ENCODE measurements at places on chromosomes 1 and 21. TPM values are rescaled to one million over a fixed set of nuclear protein-coding genes. Genes with fewer than 3 reads are reported as not detected.

Gene TRABD2B
- not detected for polyA plus RNA-seq

Gene UBIAD1
- 16.6 TPM for polyA plus RNA-seq

DNA sequence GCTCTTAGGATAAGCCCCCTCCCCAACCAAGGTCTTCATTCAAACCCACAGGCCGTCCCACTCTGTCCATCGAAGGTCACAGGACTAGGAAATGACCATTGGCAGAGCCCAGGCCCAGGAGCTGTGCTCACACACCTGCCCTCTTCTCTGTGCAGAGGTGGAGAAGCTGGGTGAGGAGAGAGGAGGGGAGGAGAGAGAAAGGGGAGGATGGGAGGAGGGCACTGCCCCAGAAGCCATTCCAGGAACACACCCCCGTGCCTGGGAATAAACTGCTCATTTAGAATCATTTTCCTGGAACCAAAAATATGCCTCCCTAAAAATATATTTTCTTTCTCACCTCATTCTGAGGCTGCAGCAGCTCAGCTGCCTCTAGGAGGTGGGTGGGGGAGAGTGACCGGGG lies 6.4 kb upstream of the SDC3 start:
- DNase-seq, result no peak

DNA sequence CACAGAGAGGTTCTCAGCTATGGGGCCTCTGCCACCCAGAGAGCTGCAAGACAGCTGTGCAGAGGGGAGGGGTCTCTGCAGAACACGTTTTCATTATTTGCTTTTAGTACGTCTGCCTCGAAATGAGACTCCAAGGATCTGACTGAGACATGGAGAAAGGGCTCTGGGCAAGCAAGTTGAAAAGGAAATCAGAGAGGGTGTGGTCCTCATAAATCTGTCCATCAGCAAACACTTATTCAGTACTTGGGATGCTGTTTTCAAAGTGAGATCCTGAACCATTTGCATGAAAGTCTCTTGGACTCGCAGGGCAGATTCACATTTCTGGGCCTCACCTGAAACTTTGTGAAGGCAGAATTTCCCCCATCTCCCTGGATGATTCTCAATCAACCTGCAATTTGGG lies 197.4 kb upstream of the GALNT2 start:
- no peak for DNase-seq

DNA sequence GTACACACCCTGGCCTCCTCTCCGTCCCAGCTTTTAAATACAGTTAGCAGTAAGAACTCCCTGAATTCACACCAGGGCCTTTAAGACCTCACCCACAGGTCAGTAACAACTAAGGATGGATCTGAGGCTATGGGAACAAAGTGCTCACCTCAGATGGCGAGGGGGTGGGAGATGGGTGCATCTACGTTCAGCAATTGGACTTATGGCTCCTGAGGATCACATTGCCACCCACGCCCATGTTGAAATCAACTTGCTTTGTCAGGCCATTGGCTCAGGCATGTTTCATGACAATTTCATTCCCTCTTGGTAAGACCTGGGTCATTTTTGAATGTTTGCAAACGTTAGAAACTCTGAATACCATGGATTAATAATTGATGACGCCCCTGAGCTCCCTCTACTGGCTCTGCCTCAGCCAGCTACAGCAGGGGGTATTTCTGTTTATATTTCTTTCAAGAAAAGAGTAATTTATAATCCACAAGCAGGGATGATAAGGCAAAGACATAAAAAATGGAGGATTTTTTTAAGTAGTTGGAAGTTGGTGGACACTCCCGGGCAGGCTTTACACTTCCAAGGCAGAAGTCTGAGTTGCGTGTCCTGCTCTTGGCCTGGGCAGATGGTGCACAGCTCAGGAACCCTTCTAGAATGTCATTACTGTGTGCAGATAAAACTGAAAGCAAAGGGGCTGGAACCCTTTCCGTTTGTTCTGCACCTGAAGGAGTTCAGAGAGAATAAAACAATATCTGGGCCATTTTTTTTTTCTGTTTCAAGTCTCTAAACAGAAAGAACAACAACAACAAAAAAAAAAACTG lies 13.7 kb upstream of the LBR start:
- DNase-seq, result no peak

DNA sequence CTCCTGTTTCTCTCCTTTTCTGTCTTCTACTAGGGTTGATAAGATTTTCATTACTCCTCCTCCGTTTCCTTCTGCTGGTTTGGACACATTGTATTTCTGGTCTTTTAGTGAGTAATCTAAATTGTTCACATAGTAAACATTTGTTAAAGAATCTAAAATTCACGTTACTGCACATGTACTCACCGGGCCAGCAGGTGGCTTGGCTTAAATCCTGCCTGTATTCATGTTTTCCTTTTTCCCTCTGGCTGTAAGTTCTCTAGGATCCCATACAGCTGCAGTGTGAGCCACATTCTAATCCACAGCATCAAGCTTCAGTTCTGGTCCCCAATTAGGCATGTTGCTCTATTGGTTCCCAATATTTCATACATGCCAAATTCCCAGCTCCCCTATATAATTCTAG lies 958.3 kb downstream of the ADGRL2 start:
- no peak for DNase-seq

- DNase-seq, result peak; percentile 77
These were observed 487.3 kb downstream of the SIPA1L2 start for GRCh38 chr1:232142403-232143314.

DNA sequence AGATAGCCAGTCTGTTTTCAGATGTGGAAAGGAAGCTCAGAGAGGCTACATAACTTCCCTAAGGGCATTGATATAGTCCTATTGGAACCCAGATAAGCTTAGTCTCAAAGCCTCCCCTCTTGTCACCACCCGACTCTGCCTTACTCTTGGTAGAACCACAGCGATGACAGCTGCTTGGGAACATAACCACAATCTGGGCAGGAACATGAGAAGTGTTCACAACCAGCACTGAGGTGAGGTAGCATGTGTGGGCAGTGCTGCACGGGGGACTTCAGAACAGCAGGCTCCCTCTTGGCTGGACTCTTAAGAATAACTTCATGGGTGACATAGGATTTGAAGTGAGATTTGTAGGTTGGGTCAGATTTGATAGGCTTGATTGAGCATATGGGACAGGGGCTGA lies 9.3 kb upstream of the S100A10 start:
- DNase-seq, result no peak
